Stimulated activated CD8-positive, alpha-beta memory T cell treated with anti-CD3 and anti-CD28 coated beads, Interleukin-2, amount 100 ng/mL, for 1 hour (primary cell): ENCODE measurements at places on chromosomes 16 and 17.

- no peak for DNase-seq
These were observed 115.3 kb downstream of the CEP112 start for GRCh38 chr17:66076546-66077190.

DNA sequence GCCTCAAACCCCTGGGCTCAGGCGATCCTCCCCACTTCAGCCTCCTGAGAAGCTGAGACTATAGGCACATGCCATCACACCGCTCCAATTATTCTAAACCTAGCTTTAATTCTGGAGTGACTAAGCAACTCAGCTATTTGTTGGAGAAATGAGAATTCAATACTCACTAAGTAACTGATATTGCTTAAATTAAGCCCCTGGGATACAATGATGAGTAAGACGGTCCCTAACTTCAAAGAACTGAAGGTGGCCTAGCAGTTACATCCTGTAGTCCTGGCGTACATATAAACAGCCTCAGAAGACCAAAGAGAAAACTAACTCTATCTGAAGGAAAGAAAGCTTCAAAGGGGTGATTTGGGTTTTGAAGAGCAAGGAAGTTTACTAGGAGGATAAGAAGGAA, 25.0 kb downstream of the XPO6 start:
- DNase-seq = no peak

DNA sequence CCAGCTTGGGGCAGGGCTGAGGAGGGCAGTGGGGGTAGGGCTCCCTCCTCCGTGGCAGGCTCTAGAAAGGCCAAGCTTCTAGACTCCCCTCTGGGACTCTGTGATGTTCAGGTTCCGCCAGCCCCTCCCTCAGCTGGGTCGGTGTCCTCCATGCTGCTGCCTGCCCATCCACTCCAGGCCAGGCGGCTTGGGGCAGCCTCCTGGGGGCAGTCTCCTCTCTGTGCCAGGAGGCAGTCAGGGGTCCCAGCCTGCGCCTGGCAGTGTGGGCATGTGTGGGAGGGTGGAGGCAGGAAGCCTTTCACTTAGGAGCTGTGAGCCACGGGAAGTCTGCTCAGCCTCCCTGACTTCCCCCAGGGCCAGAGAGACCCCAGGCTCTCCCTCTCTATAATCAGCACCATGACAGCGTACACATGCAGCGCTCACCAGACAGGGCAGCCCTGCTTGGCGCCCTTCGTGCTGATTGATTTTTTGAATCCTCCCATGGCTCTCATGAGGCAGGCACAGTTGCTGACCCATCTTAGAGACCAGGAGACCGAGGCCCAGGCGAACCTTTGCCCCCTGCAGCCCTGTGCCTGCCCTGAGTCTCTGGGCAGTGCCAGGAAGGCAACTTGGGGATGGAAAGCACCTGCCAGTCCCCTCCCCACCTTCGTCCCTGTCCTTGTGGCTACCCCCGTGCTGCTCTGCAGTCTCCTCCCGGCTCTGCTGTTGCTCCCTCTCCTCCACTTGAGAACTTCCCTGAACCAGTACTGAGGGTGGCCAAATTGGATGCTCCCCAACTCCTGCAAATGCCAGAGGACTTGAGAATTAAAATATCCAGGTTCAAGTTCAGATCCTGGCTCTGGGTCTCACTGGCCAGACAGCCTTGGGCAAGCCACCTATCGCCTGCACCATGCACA, 234.7 kb upstream of the GSE1 start:
- no peak for DNase-seq

DNA sequence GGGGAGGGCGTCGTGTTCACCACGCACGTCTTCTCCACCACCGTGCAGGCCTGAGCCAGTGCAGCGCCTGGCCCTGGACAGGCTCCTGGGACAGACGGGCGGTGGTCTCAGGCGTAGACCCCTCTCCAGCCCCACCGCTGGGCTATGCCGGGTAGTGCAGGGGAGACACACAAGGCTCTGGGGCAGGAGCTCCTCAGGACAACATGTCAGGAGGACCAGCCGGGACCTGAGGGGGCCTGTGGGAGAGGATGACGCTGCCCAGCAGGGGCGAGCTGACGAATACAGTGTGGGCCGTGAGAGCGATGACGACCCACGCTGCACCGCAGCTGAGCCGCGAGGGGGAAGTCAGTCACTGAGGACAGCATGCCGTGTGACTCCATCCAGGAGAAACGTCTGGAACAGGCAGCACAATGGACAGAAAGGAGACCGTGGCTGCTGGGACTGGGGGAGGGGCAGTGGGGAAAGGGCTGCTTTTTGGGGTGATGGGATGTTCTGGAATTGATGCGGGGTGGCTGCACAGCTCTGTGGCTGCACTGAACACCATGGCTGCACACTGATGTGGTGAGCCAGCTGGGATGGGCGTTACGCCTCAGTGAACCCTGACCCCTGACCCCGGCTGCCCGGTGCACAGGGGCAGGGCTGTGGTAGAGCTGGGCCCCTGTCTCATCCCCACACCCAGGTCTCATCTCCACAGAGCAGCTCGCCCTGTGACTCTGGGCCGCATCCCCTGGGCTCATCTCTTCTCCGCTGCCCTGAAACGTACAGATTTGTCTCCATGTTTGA, 20.2 kb downstream of the DNASE1 start:
- DNase-seq = no peak

DNA sequence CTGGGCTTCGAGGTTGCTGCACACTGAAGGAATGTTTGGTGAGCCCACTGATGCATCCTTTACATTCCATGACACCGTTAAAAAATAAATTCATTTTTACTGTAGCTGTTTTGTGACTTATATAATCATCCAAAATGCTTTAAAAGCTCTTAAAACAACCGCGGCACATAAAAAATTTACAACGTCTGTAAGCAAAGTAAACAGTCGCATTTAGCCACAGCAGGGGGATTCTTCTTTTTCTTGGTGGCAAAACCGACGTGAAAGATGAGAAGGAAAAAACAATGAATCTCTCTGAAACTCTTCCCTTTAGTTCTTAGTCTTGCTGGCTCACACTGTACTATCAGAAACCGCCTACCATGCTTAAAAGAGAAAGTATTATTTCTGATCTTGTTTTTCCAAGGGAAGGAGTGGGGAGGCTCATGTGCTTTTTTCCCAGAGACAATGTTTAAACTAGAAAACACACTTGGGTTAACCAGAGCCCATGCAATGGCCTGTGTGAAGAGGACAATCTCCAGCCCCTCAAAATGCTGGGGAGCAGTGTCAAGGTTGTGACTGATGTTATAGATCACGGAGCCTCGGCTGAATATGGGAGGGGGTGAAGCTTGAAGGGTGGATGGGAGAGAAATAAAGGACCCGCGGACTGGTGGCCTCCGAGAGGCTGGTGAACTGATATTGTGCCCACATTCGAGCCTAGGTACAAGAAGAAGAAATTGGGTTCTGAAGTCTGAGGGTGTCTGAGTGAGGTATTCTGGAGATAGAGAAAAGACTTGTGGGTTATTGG, 91.1 kb downstream of the IRF8 start:
- no peak for DNase-seq

GRCh38 chr17:61168506-61168905, 231.1 kb upstream of the TBX2 start:
- no peak for DNase-seq

DNA sequence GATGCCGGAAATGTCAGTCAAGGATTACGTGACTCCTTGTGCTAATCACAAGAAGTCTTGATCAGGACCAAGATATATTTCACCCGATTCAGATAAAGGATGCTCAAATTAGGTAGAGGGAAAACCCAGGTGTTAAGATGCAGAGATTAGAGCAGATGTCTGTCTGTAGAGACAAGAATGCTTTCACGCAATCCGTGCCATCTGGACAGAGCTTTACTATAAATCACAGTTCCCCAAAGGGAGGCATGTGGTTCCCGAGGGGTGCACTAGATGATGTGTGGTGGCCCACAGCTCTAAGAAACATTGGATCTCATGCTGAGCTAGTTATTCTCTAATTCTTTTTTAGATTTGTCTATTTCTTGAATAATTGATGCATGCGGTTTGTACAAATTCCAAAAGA, 9.8 kb upstream of the MAP3K14 start:
- no peak for DNase-seq

GRCh38 chr16:466651-467050, 41.2 kb downstream of the RAB11FIP3 start:
- no peak for DNase-seq

- no peak for DNase-seq
These were observed 36.7 kb upstream of the SREBF1 start for GRCh38 chr17:17873450-17873991.

DNA sequence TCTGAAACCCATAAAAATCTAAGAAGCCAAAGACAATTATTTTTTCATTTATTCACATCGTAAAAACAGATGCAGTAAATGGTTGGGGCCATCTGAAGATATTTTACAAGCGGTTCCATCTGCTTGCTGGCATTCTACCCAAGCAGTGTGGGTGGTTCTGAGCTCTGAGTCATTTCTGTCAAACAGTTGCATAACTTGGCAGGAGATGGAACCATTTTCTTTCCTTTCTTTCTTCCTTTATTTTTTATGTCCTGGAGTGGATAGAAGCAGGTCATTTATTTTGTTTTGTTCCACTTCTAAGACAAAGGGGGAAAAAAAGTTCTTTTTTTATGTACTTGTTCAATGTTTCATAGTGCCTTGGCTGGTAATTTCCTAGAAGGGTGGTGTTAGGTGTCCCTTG, 1151.9 kb upstream of the GOT2 start:
- no peak for DNase-seq

GRCh38 chr17:79413611-79414010, 197.2 kb downstream of the RBFOX3 start:
- no peak for DNase-seq

- no peak for DNase-seq
These were observed 17.5 kb upstream of the WFIKKN2 start for GRCh38 chr17:50817838-50818237.

GRCh38 chr16:15691046-15691445, 41.0 kb downstream of the NDE1 start:
- DNase-seq = no peak

- DNase-seq = no peak
These were observed 256.4 kb downstream of the CDH13 start for GRCh38 chr16:82882982-82883835.

GRCh38 chr17:67358612-67359011, 7.8 kb downstream of the PSMD12 start:
- DNase-seq = no peak

GRCh38 chr16:81142864-81143263, 46.7 kb upstream of the GCSH start:
- no peak for DNase-seq

DNA sequence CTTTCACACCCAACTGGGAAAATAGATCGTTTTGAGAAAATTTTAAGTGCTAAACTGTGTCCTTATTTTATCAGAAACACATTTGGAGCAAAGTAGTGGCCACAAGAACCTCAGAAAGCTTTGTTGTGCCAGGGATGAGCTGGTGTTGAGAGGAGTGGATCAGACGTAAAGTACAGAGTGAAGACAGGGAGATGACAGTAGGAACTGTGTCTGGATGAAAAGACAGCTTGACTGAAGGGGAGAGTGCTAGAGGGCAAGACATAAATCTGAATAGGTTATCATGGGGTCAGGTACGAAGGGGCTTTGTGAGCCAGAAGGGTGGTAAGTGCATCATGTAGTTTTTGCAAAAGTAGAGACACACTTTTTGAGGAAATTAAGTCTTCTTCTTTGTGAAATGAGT, 39.3 kb upstream of the CARMIL2 start:
- DNase-seq = no peak

- DNase-seq = no peak
These were observed 352.5 kb downstream of the KCNJ2 start for GRCh38 chr17:70521821-70522256.

DNA sequence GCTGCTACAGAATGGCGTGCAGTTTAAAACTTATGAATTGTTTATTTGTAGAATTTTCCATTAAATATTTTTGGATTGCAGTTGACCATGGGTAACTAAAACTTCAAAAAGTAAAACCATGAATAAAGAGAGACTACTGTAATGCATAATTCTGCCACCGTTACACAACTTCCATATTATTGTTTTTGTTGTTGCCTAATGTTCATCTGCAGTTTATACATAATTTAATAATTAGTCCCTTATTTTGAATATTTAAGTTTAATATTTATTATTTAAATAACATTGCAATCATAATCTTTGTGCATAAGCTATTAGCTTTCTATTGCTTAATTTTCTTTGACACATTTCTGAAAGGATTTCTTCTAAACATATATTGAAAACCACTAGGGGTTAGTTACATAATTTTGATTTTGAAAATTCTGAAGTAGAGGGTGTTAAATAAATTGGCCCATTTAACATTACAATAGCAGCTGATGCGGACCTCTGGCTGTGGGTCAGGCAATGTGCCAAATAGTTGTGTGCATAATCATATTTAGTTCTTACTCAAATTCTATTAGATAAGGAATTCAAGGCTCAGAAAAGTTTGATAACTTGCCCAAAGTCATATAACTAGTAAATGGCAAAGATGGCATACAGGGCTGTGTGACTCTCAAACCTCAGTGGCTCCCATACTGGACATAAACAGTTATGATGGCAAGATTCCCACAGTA, 31.1 kb downstream of the PPM1E start:
- no peak for DNase-seq

DNA sequence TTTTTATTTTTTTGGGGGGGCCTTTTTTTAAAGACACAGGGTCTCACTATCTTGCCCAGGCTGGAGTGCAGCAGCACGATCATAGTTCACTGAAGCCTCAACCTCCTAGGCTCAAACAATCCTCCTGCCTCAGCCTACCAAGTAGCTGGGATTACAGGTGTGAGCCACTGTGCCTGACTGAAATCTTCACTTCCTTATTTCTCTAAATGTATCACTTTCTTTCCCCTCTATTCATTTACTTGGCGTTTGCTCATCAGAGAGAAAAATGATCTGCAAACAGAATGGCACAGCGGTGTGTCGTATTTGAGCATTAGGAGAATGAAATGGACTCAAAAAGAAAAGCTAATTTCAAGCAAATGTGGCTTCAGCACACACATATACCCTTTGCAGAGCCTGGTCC, 44.3 kb upstream of the CDH5 start:
- no peak for DNase-seq

- no peak for DNase-seq
These were observed 18.6 kb downstream of the GDPD1 start for GRCh38 chr17:59238906-59239305.

GRCh38 chr16:48918520-48919258, 308.7 kb upstream of the N4BP1 start:
- DNase-seq = no peak

DNA sequence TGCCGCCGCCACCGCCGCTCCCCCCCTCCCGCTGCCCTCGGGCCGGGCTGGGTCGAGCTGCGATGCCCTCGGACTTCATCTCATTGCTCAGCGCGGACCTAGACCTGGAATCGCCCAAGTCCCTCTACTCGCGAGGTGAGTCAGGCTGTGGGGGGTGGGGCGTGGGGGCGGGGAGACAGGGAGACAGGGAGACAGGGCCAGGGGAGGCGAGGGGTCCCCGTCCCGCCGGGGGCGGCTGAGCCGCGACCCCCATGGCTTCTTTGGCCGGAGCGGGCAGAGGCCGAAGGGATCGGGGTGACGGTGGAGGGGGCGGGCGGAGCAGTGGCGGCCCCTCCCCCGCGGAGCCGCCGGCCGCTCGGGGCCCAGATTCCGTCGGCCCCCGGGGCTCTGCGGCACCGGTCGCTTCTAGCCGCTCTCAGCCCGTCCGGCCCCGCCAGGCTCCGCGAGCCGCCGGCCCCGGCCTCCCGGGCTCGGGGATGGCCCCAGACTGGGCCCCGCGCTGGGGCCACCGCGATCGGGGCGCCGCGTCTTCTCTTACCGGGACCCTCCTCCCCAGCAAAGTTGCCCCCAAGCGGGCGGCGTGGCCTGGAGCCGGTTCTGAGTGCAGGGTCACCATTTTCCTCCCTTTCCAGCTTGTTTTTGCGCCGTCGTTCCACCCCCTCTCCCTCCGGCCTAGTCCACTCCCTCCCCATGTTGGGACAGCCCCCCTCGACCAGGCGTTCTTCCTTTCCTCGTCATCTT, 644 bp downstream of the NFAT5 start:
- DNase-seq = no peak
